ENCODE measurements at places on chromosomes 3 and 15. TPM values are rescaled to one million over a fixed set of nuclear protein-coding genes. Genes with fewer than 3 reads are reported as not detected.

DNA sequence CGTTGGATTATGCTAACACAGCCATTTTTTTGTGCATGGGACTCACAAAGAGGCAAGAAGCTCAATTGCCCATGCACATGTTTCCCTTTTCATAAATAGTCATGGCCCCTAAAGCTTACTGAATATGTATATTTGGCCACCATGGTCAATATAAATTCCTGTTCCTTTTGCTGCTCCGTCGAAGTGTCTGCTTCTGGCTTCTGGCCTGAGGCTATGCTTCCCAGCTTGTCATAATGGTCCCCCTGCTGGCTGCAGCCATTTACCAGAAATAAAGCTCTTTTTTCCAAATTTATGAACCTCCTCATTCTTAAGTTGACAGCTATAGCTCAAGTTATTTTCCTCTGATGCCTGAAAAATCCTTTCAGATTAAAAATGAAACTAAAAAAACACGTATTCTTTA, 602.1 kb downstream of the VGLL3 start:
- DNase-seq: no peak
- H3K4me3 ChIP-seq: no peak overlapping the region
- no peaks in the 10 kb centered on the region for H3K27me3 ChIP-seq

GRCh38 chr15:25179673-25180511, 225.1 kb downstream of the SNRPN start:
- H3K27ac ChIP-seq: no peak overlapping the region
- H3K36me3 ChIP-seq: no peaks in the 10 kb centered on the region
- no peaks in the 10 kb centered on the region for H3K27me3 ChIP-seq
- no peak for DNase-seq

GRCh38 chr15:57112178-57112577, 193.7 kb downstream of the TCF12 start:
- no peak overlapping the region for H3K27ac ChIP-seq
- H3K4me3 ChIP-seq: no peak overlapping the region
- H3K36me3 ChIP-seq: no peaks in the 10 kb centered on the region
- no peak for DNase-seq
- H3K27me3 ChIP-seq: no peaks in the 10 kb centered on the region
- no peaks in the 10 kb centered on the region for H3K4me1 ChIP-seq

Gene FAN1
- 17.4 TPM for total RNA-seq

DNA sequence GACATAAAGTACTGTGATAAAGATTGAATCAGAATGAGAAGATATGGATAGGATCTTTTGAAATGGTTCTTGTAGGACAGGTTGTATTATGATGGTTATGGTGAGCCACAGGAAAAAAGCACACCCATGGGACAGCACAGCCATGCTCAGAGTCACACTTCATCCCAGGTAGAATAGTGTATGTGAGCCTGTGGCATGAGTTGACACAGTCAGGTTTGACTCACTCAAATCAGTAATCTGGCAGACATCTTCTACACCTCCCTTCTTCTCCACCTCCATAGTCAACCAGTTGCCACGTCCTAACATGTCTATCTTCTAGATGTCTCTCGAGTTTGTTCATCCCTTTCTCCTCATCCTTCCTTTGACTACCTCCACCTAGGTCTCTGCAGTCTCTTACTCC, 176.0 kb downstream of the RBMS3 start:
- no peaks in the 10 kb centered on the region for H3K4me1 ChIP-seq
- no peak overlapping the region for H3K27ac ChIP-seq
- DNase-seq: no peak
- no peak overlapping the region for H3K4me3 ChIP-seq
- no peaks in the 10 kb centered on the region for H3K36me3 ChIP-seq
